ENCODE measurements at places on chromosomes 4 and X.

- DNase-seq: no peak
Observed at GRCh38 chr4:17966312-17966711, 55.2 kb downstream of the LCORL start.

DNA sequence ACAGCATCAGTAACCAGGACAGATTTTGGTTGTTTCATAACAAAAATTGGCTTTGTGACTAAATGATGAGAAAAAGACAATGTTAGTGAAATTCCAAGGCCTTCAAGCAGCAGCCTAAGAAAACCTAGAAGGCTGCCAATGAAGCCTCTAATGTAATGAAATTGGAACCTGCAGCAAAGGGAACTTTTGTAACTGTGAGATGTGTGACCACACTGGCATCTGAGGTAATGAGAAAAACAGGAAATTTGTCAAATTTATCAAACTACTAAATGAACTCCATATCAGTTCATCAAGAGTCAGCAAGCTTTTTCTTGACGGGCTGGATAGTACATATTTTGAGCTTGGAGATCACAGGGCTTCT, 30.4 kb upstream of the EMCN start:
- no peak for DNase-seq

DNA sequence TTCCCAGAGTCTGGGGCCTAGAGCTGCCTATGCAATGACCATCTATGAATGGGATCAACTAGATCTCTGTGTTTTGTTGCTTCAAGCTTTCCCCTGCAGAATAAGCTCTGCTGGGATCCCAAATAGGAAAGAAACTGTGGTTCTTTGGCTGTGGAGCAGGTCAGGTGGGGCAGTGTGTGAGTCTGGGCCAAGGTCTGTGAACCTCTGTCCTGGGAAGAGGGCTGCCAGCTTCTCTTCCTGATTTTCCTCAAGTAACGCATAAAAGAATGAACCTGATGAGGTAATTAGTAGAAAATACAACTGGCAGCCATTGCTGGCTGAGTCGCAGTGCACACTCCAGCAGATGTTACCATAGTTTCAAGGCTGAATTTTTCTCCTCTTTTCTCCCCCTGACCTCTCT, 4.6 kb upstream of the PIN4 start:
- no peak for DNase-seq

DNA sequence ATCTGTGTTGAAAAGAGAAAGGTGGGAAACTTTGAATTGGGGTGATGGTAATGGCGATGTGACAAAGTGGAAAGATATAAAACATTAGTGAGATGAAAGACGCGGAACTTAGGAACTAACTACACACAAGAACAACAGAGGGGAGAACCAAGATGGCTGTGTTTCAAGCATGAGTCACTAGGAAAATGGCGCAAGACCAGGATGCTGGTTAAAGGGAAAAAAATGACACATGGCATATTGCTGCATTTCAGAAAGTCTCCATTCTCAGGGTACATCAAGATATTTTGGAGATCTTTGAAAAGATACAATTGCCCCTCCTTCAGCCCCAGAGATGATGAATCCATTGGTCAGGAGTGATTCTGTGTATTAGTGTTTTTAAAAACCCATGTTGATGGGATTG, 164.4 kb downstream of the FBXO8 start:
- DNase-seq: no peak

DNA sequence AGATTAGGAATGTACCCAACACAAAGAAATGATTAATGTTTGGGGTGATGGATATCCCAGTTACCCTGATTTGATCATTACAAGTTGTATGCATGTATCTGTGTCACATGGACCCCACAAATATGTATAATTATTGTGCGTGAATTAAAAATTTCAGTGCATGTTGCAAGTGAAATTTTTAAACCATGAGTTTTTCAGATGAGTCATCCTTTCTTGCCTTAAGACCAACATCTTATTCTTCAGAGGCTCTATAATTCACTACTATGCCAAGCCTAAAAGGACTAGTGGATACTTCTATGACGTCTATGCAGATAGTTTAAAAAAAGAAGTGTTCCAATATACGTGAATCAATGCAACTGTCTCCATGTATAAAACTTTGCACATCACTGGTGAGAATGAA, 113.0 kb upstream of the SH3RF1 start:
- DNase-seq: no peak

DNA sequence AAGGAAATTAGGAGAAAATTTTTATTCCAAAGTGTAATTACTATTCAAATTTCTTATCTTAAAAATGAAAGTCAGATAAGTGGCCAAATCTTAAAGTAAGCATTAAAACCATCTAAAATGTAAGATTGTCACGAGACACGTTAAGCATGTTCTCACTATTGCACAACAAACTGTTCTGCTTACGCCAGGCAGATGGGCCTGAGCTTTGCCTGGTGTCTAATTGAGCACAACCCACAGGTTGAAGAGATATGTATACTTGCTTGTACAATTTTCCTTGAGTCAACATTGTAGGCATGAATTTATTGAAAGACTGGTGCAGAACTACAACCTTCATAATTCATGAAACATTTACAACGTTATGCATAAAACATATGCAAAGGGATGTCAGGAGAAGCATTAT, 3.9 kb downstream of the RNF128 start:
- DNase-seq: no peak

GRCh38 chr4:2390146-2390545, 28.3 kb downstream of the ZFYVE28 start:
- DNase-seq: no peak
